Fibroblast of skin of left quadriceps (primary cell): ENCODE measurements at places on chromosomes 11 and 22.

GRCh38 chr11:72552399-72552910 is 118.1 kb upstream of the CLPB start:
- DNase-seq = no peak

GRCh38 chr11:75298191-75298975 is 53.1 kb downstream of the ARRB1 start:
- no peak for DNase-seq

- no peak for DNase-seq
Observed at GRCh38 chr11:103844327-103845215, 191.9 kb upstream of the DDI1 start.

- no peak for DNase-seq
Observed at GRCh38 chr11:104926771-104927611, 28.7 kb upstream of the CASP12 start.

DNA sequence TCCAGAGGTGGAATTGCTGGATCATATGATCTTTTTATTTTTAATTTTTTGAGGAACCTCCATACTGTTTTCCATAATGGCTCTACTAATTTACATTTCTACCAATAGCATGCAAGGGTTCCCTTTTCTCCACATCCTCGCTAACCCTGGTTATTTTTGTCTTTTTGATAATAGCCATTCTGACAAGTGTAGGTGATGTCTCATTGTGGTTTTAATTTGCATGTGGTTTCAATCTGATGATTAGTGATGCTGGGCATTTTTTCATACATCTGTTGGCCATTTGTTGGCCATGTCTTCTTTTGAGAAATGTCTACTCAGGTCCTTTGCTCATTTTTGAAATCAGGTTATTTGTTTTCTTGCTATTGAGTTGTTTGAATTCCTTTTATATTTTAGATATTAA is 15.4 kb upstream of the OR4D5 start:
- no peak for DNase-seq

GRCh38 chr11:68008381-68009337 is 1.5 kb upstream of the ALDH3B1 start:
- DNase-seq = no peak

DNA sequence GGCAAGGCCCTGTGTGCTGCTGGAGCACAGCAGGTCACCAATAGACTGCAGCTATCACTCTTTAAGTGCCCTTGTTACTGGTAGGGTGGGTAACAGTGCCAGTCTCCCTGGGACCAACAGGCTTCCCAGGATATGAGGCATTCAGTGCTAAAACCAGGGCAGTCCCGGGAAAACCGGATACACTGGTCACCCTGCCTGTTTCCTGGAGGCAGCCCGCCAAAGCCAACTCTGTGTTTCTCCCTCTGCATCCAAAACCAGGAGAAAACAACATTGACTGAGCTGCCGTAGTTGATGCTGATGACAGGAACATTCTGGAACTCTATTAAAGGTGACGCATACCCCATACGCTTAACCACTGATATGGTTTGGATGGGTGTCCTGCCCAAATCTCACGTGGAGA is 149.1 kb downstream of the SHANK2 start:
- no peak for DNase-seq

DNA sequence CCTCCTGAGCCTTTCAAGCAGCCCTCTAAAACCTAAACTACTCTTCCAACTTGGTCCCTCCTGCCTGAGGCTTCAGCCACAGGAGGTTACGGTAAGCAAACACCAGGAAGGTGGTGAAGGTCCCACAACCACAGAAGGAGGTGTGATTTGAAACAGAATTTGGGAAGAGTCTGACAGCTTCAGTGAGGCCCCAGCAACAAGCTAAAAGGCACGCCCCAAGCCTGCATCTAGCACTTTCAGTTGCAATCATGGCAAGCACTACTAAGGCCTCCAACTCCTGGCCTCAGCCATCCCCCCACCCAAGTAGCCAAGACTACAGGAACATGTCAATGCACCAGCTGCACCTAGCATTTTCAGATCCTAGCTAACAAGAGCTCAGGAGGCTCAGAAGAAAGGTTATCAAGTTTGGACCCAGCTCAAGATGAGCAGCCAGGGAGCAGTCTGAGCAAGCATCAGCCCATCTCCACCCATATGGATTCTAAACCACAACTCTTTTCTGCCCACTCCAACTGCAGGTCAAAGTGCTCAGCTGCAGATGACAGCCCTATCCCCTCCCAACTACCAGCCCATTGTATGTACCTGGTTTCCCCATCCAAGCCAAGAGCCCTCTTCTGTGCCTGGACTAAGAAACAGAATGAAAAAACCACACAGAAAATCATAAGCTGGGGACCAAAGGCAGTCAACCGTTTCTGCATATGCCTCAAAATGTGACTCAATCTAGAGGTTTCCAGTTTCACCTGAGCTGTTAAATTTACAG is 10.4 kb upstream of the AHNAK start:
- no peak for DNase-seq
